SK-N-SH (cell line): ENCODE measurements at places on chromosomes 5 and 9.
A peak's percentile ranks its signal among the peaks of the same experiment; 100 is the strongest.

DNA sequence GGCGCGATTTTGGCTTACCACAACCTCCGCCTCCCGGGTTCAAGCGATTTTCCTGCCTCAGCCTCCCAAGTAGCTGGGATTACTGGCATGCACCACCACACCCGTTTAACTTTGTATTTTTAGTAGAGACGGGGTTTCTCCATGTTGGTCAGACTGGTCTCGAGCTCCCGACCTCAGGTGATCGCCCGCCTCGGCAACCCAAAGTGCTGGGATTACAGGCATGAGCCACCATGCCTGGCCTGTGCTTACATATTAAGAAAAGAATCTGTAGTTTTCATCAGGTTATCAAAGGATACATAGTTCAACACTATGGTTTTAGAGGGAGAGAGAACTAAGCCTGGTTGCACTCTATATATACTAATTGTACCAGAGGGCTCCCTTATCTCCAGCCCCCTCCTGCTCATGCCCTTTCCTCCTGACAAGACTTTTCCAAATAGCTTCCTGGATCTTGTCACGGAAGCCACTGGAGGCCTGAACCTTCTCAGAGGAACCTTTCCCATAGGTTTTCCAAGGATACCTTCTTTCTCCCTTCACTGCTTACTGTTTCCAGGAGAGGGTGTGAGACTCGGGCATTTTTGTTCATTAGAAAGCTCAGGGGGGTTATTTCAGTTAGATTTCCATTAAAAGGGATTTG, 53.1 kb downstream of the SLC44A1 start:
- no peak for DNase-seq
- peaks cover 23% of the 10 kb centered on the region; the same call in 1 of the 2 replicates for H3K4me1 ChIP-seq
- no peak overlapping the region for H3K27ac ChIP-seq
- 0 out of 2 replicates have a peak, but pooled peaks cover 6% of the 10 kb centered on the region for H3K36me3 ChIP-seq
- H3K4me3 ChIP-seq = no peak overlapping the region

GRCh38 chr5:135750506-135750905, 84.0 kb upstream of the SLC25A48 start:
- H3K4me1 ChIP-seq = no peaks in the 10 kb centered on the region; the same call in 1 of the 2 replicates
- no peaks in the 10 kb centered on the region for H3K27me3 ChIP-seq
- H3K4me3 ChIP-seq = no peak overlapping the region
- no peaks in the 10 kb centered on the region for H3K36me3 ChIP-seq
- no peak overlapping the region for H3K27ac ChIP-seq

- no peak overlapping the region for H3K4me3 ChIP-seq
- no peaks in the 10 kb centered on the region for H3K27me3 ChIP-seq
- H3K36me3 ChIP-seq = no peaks in the 10 kb centered on the region
- no peaks in the 10 kb centered on the region for H3K4me1 ChIP-seq
- DNase-seq = no peak
These were observed 47.4 kb downstream of the HCN1 start for GRCh38 chr5:45648744-45649143.

- DNase-seq = no peak
- no peak overlapping the region for H3K4me3 ChIP-seq
- no peaks in the 10 kb centered on the region for H3K27me3 ChIP-seq
- no peak overlapping the region for H3K27ac ChIP-seq
- peaks cover 11% of the 10 kb centered on the region for H3K36me3 ChIP-seq
These were observed 19.6 kb downstream of the SLC38A9 start for GRCh38 chr5:55692509-55692908.

GRCh38 chr9:4680173-4680525, 780 bp downstream of the CDC37L1 start:
- peaks cover 4% of the 10 kb centered on the region for H3K36me3 ChIP-seq
- peak overlapping the region; percentile 96 for H3K27ac ChIP-seq
- H3K4me3 ChIP-seq = peak overlapping the region; percentile 85
- no peaks in the 10 kb centered on the region for H3K27me3 ChIP-seq
- no peak for DNase-seq
- H3K4me1 ChIP-seq = peaks cover 3% of the 10 kb centered on the region; the same call in 1 of the 2 replicates

GRCh38 chr9:2378266-2378665, 243.3 kb upstream of the VLDLR start:
- no peaks in the 10 kb centered on the region for H3K4me1 ChIP-seq
- H3K27me3 ChIP-seq = no peaks in the 10 kb centered on the region
- H3K4me3 ChIP-seq = no peak overlapping the region
- H3K27ac ChIP-seq = no peak overlapping the region

- no peak for DNase-seq
- no peaks in the 10 kb centered on the region for H3K36me3 ChIP-seq
- no peaks in the 10 kb centered on the region; the same call in 1 of the 2 replicates for H3K27me3 ChIP-seq
- no peak overlapping the region for H3K27ac ChIP-seq
These were observed 1.9 kb upstream of the CLTB start for GRCh38 chr5:176418251-176418650.

- H3K27ac ChIP-seq = no peak overlapping the region
- no peaks in the 10 kb centered on the region for H3K36me3 ChIP-seq
- H3K4me1 ChIP-seq = no peaks in the 10 kb centered on the region
- DNase-seq = no peak
These were observed 249.9 kb downstream of the CDK5RAP2 start for GRCh38 chr9:120330031-120330430.

DNA sequence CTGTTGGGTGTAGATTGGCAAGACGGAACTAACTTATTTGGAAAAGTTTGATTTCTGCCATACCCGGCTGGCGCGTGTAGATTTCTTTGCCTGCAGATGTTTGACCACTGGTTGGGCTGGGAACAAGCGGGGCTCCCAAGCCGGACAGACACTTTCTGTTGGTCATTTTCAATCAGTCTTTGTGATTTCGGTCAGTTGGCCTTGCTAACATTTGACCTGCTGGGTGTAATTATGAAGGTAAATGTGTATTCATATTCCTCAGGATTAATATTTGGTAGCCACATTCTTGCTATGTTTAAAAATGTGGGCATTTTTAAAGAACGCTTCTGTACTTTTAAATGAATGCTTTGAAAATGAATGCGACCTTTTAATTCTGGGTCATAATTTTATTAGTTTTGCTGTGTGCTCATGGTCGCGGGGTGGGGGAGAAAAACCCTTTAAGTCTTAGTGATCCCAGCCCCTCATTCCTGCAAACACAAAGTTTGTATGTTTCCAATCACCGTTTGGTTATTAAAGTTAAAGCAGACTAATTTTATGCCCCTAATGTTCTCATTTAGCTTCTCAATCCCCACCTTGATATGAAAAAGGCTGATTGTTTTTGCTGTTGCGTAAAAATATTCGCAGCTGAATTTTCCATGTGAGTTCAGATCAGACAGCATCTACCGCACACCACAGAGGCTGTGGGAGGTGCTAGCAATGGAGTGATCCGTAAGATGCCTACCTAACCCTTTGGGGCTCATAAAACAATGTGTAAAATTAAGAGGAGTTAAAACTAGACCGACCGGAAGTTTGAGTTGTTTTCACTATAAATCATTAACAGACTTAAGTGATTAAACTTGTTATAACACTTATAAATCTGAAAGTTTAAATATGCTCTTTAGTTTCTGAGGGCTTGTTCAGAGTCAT, 1.5 kb downstream of the RASGRF2 start:
- peaks cover 18% of the 10 kb centered on the region; the same call in 1 of the 2 replicates for H3K27me3 ChIP-seq
- H3K4me3 ChIP-seq = no peak overlapping the region
- H3K4me1 ChIP-seq = no peaks in the 10 kb centered on the region; the same call in none of the 2 replicates
- no peak overlapping the region for H3K27ac ChIP-seq
- DNase-seq = no peak

- no peak overlapping the region for H3K27ac ChIP-seq
- peaks cover 22% of the 10 kb centered on the region; the same call in 1 of the 2 replicates for H3K4me1 ChIP-seq
- 0 out of 2 replicates have a peak, but pooled peaks cover 6% of the 10 kb centered on the region for H3K27me3 ChIP-seq
- H3K4me3 ChIP-seq = no peak overlapping the region
These were observed 13.5 kb downstream of the ASS1 start for GRCh38 chr9:130458027-130458803.

DNA sequence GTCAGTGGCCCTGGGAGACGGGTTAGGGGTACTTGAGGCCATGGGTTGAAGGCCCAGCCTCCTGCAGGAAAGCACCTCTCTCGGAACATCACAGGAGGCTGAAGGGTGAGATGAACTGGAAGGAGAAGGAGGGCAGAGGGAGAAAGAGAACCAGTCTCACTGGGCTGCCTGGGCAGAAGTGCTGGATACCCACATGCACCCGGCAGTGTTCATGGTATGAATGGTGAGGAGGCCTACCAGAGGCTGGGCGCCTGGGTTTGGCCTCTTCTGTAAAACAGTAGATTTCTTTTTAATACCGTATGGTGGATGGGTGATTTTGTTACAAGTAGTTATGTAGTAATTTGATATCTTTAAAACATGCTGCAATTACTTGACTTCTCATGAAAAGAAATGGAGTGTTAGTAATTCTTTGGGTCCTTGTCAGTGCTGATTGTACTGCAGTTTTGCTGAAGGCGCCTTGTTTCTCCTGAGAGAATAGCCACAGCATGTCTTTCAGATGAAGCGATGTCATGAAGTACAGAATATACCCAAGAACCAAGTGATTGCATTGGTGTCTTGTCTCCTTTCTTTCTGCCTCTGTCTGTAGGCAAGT, 258.6 kb downstream of the FANCC start:
- H3K27me3 ChIP-seq = no peaks in the 10 kb centered on the region
- H3K4me1 ChIP-seq = peaks cover 73% of the 10 kb centered on the region
- H3K36me3 ChIP-seq = peaks cover 61% of the 10 kb centered on the region
- no peak for DNase-seq
- H3K4me3 ChIP-seq = no peak overlapping the region
- H3K27ac ChIP-seq = no peak overlapping the region

GRCh38 chr9:131594906-131595665, 49.8 kb downstream of the PRRT1B start:
- H3K4me1 ChIP-seq = no peaks in the 10 kb centered on the region
- H3K36me3 ChIP-seq = no peaks in the 10 kb centered on the region
- H3K27ac ChIP-seq = no peak overlapping the region

GRCh38 chr9:112120439-112120925, 54.6 kb downstream of the SUSD1 start:
- no peak for DNase-seq
- peaks cover 5% of the 10 kb centered on the region; the same call in 1 of the 2 replicates for H3K4me1 ChIP-seq
- no peaks in the 10 kb centered on the region; the same call in 1 of the 2 replicates for H3K36me3 ChIP-seq
- H3K4me3 ChIP-seq = no peak overlapping the region
- H3K27ac ChIP-seq = no peak overlapping the region
- no peaks in the 10 kb centered on the region for H3K27me3 ChIP-seq

GRCh38 chr5:89280103-89281037, 397.4 kb upstream of the MEF2C start:
- H3K27ac ChIP-seq = no peak overlapping the region
- no peaks in the 10 kb centered on the region for H3K36me3 ChIP-seq
- DNase-seq = no peak
- no peaks in the 10 kb centered on the region for H3K27me3 ChIP-seq
- H3K4me1 ChIP-seq = no peaks in the 10 kb centered on the region
- H3K4me3 ChIP-seq = no peak overlapping the region

- H3K4me1 ChIP-seq = peaks cover 4% of the 10 kb centered on the region; the same call in 1 of the 2 replicates
- no peaks in the 10 kb centered on the region for H3K36me3 ChIP-seq
- H3K27me3 ChIP-seq = no peaks in the 10 kb centered on the region
These were observed 36.4 kb downstream of the GLT6D1 start for GRCh38 chr9:135602789-135603481.
